ENCODE measurements at places on chromosomes 3 and 15.
A peak's percentile ranks its signal among the peaks of the same experiment; 100 is the strongest.

DNA sequence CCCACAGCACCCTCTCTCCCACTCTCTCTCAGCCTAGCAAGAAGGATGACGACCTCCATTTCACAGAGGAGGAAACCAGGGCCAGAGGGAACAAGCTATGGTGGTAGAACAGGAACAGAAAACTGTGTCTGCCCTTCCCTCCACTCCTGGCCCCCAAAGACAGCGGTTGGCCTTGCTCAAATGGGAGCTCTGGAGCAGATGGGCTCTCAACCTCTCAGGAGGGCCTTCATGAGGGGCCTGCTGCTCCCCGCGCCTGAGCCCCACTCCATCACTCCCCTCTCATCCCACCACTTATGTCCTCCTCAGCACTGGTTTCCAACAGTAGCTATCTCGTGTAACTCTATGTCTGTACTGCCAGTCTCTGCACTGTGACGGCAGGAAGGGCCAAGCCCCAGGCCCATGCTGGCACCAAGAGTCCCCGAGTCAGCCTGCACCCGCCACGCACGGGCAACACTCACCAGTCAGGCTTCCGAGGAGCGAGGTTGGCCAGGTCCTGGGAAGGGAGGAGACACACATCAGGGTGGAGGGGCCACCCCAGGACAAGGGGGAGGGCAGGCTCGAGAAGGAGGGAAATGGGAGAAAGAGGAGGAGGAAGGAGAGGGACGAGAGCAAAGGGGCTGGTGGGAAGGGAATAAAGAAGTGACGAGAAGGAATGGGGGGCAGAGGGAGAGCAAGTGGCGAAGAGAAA is 45.5 kb downstream of the PTH1R start:
- no peak for DNase-seq

DNA sequence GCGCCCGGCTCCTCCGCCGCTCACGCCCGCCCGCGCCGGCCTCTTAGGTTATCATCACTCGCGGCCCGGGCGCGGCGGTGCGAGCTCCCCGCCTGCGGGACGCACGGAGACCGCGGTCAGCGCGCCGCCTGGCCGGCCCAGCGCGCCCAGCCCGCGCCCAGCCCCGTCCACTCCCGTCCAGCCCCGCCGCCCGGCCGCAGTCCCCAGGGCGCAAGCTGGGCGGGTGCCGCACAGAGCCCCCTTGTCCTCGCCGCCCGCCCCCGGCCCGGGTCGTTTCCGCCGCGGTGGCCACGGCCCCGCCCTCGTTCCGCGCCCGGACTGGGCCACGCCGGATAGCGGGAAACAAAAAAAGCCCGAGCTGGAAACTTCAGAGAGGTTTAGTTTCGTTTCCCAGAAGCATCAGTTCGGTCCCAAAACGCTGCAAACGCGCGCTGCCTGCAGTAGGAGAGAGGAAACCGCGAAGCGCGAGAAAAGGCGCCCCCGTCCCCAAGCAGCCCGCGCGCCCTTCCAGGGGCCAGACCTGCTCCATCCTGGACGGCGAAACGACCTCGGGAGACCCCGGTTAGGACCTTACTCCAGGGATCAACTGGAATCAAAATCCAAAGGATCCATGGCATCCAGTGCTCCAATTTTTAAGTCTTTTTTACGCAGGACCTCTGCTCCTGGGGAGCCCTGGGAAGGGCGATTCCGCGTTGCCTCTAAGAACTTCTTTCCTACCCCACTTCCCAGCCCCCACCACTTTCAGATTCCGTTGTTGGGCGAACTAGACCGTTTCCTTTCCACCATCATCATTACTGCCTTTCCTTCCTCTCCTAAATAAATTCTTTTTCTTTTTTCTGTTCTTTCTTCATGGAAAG is at the start of gene ATP10A:
ATP10A (minus strand) TSS at position 217 of the 857 bp plus-strand sequence. CDS start 231 bp downstream, outside the sequence.
- peak; percentile 73 for DNase-seq

- DNase-seq, result no peak
Observed at GRCh38 chr15:58463815-58464650, 32.2 kb downstream of the LIPC start.

DNA sequence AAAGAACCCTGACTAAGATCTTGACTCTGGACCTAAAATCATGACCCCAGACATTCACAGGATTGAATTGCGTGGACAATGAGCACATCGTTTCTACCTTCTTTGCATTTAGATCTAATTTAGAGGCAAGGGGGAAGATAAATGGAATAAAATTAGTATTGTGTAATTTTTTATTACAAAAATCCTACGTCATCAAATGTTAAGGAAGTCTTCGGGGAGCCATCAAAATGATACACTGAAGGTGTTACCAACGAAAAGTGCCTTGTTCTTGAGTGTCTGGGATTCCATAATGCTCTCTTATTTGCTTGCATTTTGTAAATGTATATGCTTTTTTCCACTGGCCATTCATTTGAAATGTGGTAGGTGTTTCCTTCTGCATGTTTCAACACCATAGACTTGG is 52.8 kb upstream of the C3orf49 start:
- DNase-seq, result no peak
